ENCODE measurements at places on chromosomes 13 and 19.

DNA sequence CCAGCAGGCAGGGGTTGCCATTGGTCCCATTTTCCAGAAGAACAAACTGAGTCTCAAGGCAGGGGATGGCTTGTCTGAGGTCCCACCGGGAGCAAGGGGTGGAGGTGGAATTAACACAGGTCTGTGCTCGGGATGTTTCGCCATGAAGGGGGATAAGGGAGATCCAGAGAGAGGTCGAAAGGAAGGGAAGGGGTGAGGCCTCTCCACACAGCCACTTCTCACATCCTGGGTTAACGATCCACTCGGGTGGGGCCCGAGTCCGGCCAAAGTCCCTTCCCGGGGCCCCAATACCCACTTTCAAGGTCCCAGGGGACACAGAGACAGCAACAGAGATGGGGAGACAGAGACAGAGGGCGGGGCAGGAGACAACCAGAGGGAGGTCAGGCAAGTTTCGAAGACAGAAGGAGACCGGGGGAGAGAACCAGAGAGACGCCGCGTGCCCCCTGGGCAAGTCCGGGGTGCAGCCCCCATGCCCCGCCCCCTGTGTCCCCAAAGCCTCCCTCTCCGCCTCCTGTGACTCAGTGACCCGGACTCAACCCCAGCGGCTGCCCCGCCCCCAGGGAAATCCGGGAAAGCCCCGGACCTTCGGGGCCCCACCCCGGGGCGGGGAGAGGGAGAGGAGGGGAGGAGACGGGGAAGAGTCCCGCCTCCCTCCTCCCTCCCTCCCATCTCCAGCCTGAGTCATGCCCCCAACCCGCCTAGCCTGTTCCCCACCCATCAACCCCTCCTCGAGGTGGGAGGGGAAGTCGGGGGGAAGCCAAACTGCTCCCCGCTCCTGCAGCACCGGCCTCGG, 1.4 kb upstream of the BCL3 start:
- peak; percentile 94 for DNase-seq

DNA sequence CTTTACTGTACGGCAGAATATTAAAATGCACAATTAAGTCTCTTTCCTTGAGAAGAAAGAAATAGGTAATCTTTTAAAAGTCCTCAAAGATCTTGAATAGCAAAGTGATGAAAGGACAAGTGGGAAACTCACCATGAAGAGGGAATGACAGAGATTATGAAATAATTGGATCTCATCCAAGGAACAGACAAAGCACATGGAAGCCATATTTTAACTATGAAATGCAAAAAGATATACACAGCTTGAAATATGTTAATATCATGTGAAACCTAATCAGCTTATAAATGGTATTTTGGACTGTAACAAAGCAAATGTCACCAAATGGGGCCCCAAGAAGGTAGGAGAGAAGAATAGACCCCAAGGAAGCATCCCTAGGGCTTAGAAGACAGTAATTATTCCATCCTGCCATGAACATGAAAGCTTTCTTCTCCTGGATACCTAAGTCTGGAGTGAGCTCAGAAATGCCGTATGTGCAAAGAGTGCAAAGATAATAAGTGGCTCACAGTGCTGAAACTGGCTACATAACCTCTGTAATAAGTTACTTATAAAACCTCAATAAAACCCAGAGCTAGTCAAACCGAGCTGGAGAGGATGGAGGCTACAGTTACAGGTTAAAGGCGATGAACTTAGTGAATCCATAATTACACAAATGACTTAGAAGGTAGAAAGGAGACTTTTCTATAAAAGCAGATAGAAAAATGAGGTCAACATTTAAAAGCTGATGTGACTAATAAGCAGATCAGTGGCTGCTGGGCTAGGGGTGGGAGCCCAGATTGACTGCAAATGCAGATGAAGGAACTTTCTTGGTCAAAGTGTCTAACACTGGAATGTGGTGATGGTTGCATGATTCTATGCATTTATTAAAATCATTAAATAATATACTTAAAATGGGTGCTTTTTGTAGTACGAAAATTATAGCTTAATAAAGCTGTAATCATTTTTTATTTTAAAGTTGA, 34.4 kb downstream of the DCLK1 start:
- DNase-seq: no peak

GRCh38 chr19:16850133-16850532, 20.9 kb downstream of the SIN3B start:
- no peak for DNase-seq

- DNase-seq: peak; percentile 37
Observed at GRCh38 chr13:53137779-53138178, 109.2 kb downstream of the OLFM4 start.

DNA sequence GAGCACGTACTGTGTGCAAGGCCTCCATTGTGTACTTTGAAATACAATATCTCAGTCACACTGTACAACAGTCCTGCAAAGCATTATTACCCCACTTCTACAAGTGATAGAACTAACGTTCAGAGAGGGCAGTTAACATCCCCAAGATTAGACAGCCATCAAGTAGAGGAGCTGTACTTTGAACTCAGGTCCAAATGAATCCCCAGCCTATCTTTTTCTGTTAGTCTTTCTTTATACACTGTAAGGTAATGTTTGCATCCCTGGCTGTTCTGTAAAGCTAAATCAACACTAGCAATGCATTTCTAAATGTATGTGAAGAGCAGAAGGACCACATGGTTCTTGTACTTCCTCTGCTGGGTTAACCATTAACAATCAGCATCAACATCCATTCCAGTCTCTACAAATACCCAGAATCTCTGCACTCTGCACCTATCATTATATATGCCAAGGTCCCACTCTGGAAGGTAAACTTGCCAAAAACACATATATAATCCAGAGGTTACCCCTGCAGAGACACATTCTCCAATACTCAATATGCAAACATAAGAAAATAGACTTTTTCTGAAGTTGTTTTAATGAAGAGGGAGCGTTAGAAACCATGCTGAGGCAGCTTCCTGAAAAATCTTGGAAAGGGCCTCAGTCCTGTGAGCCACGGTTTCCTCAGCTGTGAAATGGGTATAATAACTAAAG, 182.3 kb downstream of the MZT1 start:
- no peak for DNase-seq

DNA sequence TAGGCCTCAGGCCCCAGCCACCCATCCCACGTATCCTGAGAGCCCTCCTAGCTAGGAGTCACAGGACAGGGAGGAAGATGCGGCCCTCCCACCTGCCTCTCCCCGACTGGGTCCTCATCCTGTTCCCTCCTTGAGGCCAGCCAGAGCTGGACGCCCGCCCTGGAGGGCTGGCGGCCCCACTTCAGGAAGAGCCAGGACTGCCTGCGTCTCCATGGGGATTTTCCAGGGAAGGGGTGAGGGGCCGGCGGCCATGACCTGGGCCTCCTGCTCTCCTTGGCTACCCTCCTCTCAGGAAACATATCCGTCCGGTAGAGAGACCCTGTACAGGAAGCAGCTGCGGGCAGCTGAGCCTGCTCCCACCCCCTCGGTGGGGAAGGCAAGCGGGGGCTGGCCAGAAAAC, 11.3 kb upstream of the PRKD2 start:
- DNase-seq: no peak

- no peak for DNase-seq
Observed at GRCh38 chr19:35055715-35056179, 14.2 kb downstream of the HPN start.

GRCh38 chr19:14237014-14237941, 31.3 kb upstream of the ADGRL1 start:
- DNase-seq: no peak

DNA sequence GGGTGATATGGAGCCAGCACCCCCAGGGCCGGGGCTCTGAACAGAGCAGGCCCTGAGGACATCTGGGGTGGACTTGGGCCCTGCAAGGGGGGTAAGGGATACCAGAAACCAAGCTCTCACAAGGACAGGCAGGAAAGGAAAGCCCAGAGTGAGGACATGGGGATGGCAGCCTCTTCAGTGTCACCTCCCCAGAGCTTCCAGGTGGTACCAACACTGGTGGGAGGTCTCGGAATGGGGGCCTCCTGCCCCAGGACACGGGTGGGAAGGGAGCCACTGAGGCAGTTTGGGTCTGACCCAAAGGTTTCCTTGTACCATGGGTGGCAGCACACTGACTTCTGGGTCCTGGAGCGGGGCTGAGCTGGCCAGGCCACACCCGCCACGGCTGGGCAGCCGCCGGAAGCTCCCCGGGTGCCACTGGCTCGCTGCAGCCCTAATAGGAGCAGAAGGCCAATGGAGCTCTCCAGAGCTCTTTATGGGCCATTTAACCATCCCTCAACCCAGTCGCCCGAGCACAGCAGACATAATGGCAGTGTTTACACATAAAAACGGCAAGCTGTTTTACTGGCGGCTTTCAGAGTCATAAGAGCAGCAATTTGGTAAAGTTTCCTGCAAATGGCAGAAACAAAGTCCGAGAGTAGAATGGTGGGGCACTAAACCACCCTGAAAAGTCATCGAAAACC, 59.3 kb downstream of the PEPD start:
- no peak for DNase-seq

DNA sequence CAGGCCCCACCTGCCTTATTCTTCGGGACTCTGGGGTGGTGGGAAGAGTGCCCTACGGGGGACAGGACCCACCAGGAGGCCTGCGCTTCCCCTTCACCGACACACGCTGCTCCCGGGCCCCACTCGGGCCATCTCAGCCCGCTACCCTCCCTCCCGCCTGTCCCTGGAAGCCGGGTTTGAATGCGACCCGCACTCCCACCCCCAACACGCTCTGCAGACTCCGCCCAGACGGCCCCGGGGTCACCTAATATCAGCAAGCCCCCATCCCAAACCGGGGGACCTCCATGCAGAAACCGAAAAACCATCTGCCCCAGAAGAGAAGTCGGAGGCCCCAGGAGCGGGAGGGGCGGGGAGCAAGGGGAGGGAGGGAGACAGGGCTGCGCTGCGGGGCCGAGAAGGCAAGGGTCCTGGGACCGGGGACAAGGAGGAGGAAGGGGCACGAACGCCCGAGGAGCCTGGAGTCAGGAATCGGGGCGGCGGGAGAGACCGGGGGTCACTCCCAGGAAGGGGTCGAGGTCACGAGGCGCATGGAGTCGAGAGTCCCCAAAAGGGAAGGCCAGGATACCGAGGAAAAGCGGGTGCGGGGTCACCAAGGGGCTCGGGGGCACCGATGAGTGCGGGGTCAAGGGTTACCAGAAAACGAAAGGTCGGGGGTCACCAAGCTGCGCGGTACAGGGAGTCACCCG, 766 bp downstream of the SBNO2 start:
- no peak for DNase-seq

GRCh38 chr19:44517146-44517545, 12.3 kb downstream of the CEACAM20 start:
- DNase-seq: no peak

GRCh38 chr13:27921421-27921960, 1.7 kb downstream of the PDX1 start:
- DNase-seq: no peak

DNA sequence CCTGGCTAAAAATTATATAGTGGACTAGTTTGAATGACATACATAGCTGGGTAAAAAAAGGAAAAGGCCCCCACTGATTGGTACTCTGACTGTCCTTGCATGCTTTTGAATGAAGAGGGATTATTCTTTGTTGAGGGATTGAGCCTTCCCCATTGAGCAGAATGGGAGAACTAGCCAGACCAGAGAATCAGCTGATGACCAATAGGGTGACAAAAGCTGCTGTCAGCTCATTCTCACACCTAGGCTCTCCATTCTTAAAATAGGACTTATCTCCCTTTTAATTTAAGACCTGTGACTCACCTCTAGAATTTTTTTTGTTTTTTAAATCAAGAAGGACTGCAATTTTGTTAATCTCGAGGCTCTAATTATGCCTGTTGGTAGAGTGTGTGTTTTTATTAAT, 79.3 kb downstream of the CRYL1 start:
- no peak for DNase-seq

DNA sequence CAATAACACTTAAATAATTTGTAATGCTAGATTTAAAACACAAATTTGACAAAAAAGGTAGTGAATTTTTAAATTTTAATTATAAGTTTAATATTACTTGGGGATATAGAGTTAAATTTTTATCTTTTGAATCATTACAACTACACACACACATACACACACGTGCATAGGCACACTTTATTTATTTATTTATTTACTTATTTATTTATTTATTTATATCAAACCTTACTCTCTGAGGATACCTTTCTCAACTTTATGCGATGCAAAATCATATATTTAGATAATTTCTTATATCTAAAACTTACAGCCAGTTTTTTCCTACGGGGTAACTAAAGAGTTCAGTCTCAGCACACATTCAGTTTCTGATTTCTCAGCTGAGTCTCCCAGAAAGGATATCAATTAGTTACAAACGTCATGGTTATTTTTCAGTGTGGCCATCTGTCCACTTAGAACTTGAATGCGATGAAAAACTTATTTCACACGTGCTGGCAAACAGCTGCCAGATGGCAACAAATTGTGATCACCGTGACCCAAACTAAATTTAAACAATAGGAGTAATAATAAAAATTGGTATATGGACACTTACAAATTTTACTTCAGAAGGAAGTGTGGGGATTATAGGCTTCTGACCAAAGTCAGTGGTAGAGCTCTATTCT, 683.1 kb upstream of the PRR20A start:
- DNase-seq: no peak

- no peak for DNase-seq
Observed at GRCh38 chr19:48877855-48878195, 5.6 kb downstream of the PPP1R15A start.

- DNase-seq: no peak
Observed at GRCh38 chr19:19778666-19779065, 42.9 kb downstream of the ZNF506 start.

GRCh38 chr13:90430127-90430526, 917.4 kb upstream of the MIR17HG start:
- DNase-seq: no peak

DNA sequence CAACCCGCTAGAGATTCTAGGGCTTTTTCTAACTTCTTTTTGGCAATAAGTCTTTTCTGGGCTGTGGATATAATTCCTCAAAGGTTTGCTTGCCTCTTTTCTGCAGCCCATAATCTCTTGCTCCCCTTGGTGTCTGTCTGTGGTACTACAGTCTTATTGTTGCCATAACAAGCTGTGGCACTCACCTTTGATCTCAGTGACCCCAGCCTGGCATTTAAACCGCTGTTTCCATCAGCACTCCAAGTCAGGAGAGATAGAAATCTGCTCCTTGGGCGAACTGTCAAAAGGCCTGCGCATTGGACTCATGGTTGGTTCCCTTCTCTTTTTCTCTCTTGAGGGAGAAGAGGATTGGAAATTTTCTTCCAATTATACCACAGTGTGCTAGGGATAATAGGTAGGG, 14.5 kb upstream of the MPHOSPH8 start:
- DNase-seq: no peak

DNA sequence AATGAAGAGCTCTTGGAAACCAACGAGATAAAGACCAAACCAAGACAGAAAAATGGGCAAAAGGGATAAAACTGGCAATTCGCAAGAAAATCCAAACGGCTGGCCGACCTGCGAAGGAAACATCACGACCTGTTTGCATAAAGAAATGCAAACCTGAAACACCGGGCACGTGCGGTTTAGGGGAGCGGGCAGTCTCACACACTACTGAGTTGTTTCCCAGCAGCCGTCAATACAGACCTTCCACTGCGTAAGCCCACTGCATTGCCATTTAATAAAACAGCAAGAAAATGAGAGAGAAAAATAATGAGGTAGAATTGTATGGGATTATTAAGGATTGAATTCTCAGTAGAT, 642 bp upstream of the PEG3 start:
- no peak for DNase-seq
